Breast epithelium (tissue), 4 donors: ENCODE measurements at places on chromosomes 2 and 18. TPM values are rescaled to one million over a fixed set of nuclear protein-coding genes. Genes with fewer than 3 reads are reported as not detected.

IL36B gene
- total RNA-seq: not detected

- H3K27me3 ChIP-seq: no peaks in the 10 kb centered on the region
- H3K4me3 ChIP-seq: no peak overlapping the region
- H3K4me1 ChIP-seq: no peaks in the 10 kb centered on the region
- no peak overlapping the region for H3K27ac ChIP-seq
These were observed 30.7 kb upstream of the FRZB start for GRCh38 chr2:182897137-182897536.

RGPD8 gene
- total RNA-seq: 30.4 TPM

DNA sequence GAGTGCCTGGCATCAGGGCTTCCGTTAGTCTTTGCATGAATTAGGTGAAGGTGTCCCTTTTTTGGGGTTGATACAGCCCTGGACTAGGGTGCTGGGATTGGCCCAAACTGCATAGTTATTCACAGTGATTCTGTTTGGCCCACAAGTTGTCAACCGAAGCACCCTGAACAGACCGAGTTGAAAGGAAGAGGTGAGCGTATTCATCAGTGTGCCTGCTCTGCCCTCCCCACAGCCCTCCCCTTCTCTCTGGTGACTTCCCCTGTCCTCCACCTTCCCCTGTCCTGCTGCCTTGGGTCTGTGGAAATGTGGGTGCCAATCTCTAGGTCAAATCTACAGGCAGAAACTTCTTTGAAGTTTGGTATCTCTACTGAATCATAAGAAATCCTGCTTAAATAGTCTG is 330.5 kb downstream of the DYSF start:
- H3K4me1 ChIP-seq: no peaks in the 10 kb centered on the region
- no peaks in the 10 kb centered on the region for H3K27me3 ChIP-seq
- no peaks in the 10 kb centered on the region for H3K36me3 ChIP-seq

RFX8 gene
- total RNA-seq: 2.3 TPM

GPR75 gene
- total RNA-seq: 4.9 TPM

C2orf66 gene
- total RNA-seq: not detected

- DNase-seq: no peak
- H3K27me3 ChIP-seq: no peaks in the 10 kb centered on the region
- H3K4me3 ChIP-seq: no peak overlapping the region
- H3K4me1 ChIP-seq: no peaks in the 10 kb centered on the region
These were observed 290.3 kb downstream of the CNTNAP5 start for GRCh38 chr2:124315221-124315880.

DNA sequence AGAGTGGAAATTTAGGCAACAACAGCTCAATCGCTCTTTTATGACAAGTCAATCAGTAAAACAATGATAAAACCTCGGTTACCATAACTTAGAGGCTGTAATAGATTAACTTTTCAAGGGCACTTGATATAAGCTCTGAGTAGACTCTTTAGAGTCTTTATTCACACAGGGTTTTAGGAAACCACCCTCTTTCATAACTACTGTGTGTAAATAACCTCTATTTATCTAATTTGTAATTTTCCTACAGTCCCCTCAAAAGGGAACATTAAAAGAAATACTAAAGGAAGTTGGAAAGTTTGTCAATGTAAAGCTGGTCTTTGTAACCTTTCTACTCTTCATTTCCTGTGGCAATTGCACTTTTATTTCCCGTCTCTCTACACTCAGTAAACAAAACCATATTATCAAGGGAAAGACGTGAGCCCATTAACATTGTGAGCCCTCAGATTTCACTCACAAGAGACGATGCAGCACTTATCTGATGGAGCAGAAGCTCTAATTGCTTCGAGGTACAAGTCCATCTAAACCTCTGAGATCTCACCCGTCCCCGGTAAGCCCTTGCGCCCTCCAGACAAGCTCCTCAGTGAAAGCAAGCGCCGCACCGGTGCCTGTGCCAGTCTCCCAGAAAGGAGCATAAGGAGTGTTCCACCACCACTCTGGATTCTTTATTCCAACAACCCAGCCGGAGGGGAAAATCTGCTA is 1.1 kb upstream of the HOXD1 start:
- peaks cover 6% of the 10 kb centered on the region for H3K4me1 ChIP-seq
- DNase-seq: no peak
- peak overlapping the region; percentile 76 for H3K4me3 ChIP-seq
- peak overlapping the region; percentile 36 for H3K27ac ChIP-seq

DNA sequence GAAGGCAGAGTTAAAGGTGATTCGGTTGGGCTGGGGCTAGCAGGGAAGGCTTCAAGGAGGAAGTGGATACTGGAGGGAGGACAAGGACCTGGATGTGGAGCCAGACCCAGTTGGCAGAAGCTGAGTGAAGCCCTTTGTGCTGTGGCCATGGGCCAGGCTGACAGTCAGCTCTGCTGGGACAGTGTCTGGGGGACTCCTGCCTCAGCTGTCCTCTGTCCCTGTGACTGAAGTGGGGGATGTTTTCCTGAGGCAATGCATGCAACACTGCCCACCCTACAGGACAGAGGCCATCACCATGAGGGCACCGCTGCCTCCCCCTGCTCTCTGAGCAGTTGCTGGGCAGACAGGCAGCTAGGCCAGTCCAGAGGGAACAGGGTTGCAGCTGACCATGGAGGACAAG is 40.0 kb downstream of the ST8SIA5 start:
- H3K36me3 ChIP-seq: no peaks in the 10 kb centered on the region
- no peak for DNase-seq
- H3K27me3 ChIP-seq: no peaks in the 10 kb centered on the region
- H3K27ac ChIP-seq: no peak overlapping the region
- H3K4me1 ChIP-seq: no peaks in the 10 kb centered on the region

CARF gene
- 16.6 TPM for total RNA-seq

DNA sequence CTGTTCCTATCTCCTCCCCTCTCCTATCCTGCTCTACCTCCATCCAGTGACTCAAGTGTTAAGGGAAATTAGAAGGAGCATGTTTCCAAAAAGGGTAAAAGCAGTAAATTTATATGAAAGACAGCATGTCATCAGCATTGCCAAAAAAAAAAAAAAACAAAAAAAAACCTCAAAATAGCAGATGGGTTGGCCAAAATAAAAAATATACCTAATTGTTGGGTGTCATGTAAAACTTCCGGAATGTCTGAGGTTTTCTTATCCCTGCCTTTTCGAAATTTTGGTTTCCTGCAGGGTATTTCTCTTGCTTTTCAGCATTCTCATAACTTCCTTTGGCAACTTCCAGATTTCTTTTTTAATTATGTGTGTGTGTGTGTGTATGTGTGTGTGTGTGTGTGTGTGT is 241.6 kb upstream of the FN1 start:
- H3K27me3 ChIP-seq: no peaks in the 10 kb centered on the region
- H3K36me3 ChIP-seq: no peaks in the 10 kb centered on the region
- no peak overlapping the region for H3K27ac ChIP-seq
- no peak overlapping the region for H3K4me3 ChIP-seq
- no peaks in the 10 kb centered on the region for H3K4me1 ChIP-seq

DNA sequence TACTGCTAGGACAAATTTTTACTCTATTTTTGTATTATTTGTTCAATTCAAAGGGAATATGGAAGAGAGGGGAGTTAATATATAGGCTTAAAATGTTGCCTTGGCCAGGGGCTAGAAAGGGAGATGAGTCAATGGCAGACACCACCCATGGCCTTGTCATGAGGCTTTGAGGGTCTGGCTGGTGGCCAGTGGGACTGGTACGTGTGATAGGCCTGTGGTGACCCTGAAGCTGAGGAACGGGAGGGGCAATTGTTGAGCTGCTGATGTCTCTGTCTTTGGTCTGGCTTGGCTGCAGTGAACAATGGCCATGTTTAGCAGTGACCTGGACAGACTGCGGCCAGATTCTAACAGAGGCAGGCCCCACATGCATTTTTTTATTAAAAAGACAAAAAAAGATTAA is 18.5 kb downstream of the GKN1 start:
- H3K36me3 ChIP-seq: no peaks in the 10 kb centered on the region
- no peaks in the 10 kb centered on the region for H3K27me3 ChIP-seq
- DNase-seq: no peak

DNA sequence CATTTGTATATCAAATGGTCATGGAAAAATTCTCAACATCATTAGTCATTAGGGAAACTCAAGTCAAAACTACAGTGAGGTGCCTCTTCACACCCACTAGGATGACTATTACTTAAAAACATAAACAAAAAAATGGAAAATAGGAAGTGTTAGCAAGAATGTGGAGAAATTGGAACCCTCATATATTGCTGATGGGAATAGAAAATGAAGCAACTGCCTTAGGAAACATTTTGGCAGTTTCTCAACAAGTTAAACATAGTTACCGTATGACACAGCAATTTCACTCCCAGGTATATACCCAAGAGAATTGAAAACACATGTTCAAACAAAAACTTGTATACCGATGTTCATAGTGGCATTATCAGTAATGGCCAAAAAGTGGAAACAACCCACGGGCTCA is 18.1 kb upstream of the CYP26B1 start:
- H3K27ac ChIP-seq: no peak overlapping the region
- no peak overlapping the region for H3K4me3 ChIP-seq
- no peak for DNase-seq

GRCh38 chr2:35933031-35933430 is 422.5 kb upstream of the CRIM1 start:
- H3K4me1 ChIP-seq: no peaks in the 10 kb centered on the region
- H3K36me3 ChIP-seq: no peaks in the 10 kb centered on the region
- no peaks in the 10 kb centered on the region for H3K27me3 ChIP-seq
- DNase-seq: no peak
- no peak overlapping the region for H3K27ac ChIP-seq
- H3K4me3 ChIP-seq: no peak overlapping the region

GRCh38 chr2:70724366-70724765 is 43.6 kb downstream of the ADD2 start:
- H3K4me1 ChIP-seq: no peaks in the 10 kb centered on the region
- H3K27me3 ChIP-seq: no peaks in the 10 kb centered on the region
- no peak overlapping the region for H3K27ac ChIP-seq
- DNase-seq: no peak

CNGA3 gene
- total RNA-seq: not detected

MAPRE3 gene
- 21.3 TPM for total RNA-seq

LINC00305 gene
- total RNA-seq: not detected

GRCh38 chr2:37232131-37232933 is 874 bp downstream of the NDUFAF7 start:
- H3K27me3 ChIP-seq: no peaks in the 10 kb centered on the region
- peak overlapping the region; percentile 80 for H3K4me3 ChIP-seq
- H3K36me3 ChIP-seq: no peaks in the 10 kb centered on the region
- H3K4me1 ChIP-seq: peaks cover 15% of the 10 kb centered on the region

TMEM169 gene
- not detected for total RNA-seq

DNA sequence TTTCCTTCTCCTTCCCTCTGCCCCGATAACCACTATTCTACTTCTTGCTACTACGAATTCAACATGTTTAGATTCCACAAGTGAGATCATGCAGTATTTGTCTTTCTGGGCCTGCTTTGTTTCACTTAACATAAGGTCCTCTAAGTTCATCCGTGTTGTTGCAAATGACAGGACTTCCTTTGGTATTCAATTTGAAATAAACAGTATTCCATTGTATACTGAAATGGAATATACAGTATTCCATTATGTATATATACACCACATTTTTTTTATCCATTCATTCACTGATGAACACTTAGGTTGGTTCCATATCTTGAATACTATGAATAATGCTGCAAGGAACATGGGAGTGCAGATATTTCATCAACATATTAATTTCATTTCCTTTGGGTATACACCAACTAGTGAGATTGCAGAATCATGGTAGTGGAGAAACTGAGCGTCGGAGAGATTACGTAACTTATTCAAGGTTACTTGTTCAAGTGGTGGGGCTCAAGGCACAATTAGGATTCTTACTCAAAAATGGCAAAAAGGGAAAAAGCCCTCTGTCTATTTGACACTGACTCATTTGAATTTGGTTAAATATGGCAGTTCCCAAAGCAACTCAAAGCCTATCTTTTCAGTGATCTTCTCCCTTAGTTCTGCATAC is 85.1 kb downstream of the CHN1 start:
- H3K4me1 ChIP-seq: no peaks in the 10 kb centered on the region
- H3K36me3 ChIP-seq: no peaks in the 10 kb centered on the region
- H3K27me3 ChIP-seq: no peaks in the 10 kb centered on the region
- H3K4me3 ChIP-seq: no peak overlapping the region

FEV gene
- not detected for total RNA-seq

- no peaks in the 10 kb centered on the region for H3K4me1 ChIP-seq
- H3K36me3 ChIP-seq: no peaks in the 10 kb centered on the region
- H3K27ac ChIP-seq: peak overlapping the region; percentile 5
- no peaks in the 10 kb centered on the region for H3K27me3 ChIP-seq
- H3K4me3 ChIP-seq: no peak overlapping the region
These were observed 10.3 kb upstream of the INO80C start for GRCh38 chr18:35508030-35508429.

DNA sequence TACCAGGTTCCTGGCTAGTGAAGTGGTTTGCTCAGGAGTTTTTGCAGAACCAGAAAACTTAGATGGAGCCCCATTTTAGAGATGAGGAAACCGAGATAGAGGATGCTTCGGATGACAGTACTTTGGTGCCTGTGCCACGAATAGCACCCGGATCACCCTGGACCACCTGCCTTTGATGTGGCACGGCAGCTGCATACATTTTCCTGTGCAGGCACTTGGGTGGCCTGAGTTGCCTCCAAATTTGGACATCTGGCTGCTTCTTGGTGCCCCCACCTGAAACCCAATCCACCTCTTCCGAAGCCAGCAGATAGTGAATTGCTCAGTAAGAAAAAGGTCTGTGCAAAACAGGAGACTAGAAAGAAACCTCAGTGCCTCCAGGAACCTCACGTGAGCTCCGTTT is 140.6 kb upstream of the ID2 start:
- H3K27ac ChIP-seq: no peak overlapping the region
- no peaks in the 10 kb centered on the region for H3K27me3 ChIP-seq
- DNase-seq: no peak
- H3K4me1 ChIP-seq: peaks cover 21% of the 10 kb centered on the region
- no peaks in the 10 kb centered on the region for H3K36me3 ChIP-seq
- no peak overlapping the region for H3K4me3 ChIP-seq

GRCh38 chr18:58520969-58521368 is 107.9 kb downstream of the ALPK2 start:
- H3K4me3 ChIP-seq: no peak overlapping the region
- no peaks in the 10 kb centered on the region for H3K27me3 ChIP-seq
- no peak for DNase-seq
- no peaks in the 10 kb centered on the region for H3K36me3 ChIP-seq
- H3K27ac ChIP-seq: no peak overlapping the region

DNA sequence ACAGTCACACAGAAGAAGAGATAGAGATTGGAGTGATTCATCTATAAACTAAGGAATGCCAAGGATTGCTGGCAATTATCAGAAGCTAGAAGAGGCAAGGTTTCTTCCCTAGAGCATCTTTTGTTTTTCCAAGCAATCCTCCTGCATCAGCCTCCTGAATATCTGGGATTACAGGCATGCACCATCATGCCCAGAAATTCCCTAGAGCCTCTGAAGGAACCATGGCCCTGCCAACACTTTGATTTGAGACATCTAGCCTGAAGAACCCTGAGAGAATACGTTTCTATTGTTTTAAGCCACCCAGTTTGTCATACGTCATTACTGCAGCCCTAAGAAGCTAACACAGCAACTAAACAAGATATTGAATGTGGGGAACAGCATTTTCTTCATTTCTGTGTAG is 525.0 kb downstream of the ERBB4 start:
- H3K27me3 ChIP-seq: no peaks in the 10 kb centered on the region
- H3K36me3 ChIP-seq: no peaks in the 10 kb centered on the region
- H3K4me3 ChIP-seq: no peak overlapping the region
- no peaks in the 10 kb centered on the region for H3K4me1 ChIP-seq
- H3K27ac ChIP-seq: no peak overlapping the region
- no peak for DNase-seq

UGT1A3 gene
- 0.16 TPM for total RNA-seq

RGPD3 gene
- 2.2 TPM for total RNA-seq

TRIM43 gene
- not detected for total RNA-seq

GRCh38 chr2:240640939-240641338 is 15.7 kb downstream of the GPR35 start:
- no peak overlapping the region for H3K4me3 ChIP-seq
- H3K27me3 ChIP-seq: no peaks in the 10 kb centered on the region
- no peak for DNase-seq
- no peaks in the 10 kb centered on the region for H3K4me1 ChIP-seq

GPN1 gene
- total RNA-seq: 24.2 TPM

SERPINB3 gene
- total RNA-seq: not detected
